Mammary epithelial cell (primary cell): ENCODE measurements at places on chromosomes 16 and 17. TPM values are rescaled to one million over a fixed set of nuclear protein-coding genes. Genes with fewer than 3 reads are reported as not detected.

DNA sequence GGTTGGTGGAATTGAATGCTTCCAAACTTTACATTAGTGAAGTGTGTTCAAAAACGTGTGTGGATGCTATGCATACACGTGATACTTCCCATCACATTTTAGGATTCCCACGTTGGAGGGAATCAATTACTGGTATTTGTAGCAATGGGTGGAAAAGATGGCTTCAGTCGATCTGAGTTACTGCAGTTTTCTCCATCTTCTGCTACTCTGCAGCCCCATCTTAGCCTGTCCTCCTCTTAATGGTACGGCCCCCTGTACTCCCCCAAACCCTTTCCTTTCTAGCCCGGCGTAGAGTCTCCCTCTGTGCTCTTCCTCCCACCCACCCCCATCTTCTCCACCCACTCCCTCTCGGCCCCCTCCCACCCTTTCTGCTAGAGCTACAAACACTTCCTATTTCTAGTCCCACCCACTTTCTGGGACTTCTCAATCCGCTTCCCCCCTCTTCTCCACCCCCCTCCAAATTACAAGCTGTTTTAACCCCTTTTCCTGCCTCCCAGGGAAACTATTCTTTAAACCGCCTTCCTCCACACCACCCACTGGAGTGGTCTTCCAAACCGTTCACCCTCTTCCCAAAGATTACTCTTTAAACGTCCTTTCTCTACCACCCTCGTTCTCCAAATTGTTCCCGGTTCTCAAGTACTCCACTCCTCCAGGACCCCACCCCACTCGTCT, 1.1 kb downstream of the CHTF8 start:
- DNase-seq: no peak

- no peak for DNase-seq
Measured at GRCh38 chr17:43745541-43745940, 13.1 kb downstream of the SOST start.

GRCh38 chr17:77925831-77926543, 32.5 kb upstream of the TNRC6C start:
- DNase-seq: no peak

DNA sequence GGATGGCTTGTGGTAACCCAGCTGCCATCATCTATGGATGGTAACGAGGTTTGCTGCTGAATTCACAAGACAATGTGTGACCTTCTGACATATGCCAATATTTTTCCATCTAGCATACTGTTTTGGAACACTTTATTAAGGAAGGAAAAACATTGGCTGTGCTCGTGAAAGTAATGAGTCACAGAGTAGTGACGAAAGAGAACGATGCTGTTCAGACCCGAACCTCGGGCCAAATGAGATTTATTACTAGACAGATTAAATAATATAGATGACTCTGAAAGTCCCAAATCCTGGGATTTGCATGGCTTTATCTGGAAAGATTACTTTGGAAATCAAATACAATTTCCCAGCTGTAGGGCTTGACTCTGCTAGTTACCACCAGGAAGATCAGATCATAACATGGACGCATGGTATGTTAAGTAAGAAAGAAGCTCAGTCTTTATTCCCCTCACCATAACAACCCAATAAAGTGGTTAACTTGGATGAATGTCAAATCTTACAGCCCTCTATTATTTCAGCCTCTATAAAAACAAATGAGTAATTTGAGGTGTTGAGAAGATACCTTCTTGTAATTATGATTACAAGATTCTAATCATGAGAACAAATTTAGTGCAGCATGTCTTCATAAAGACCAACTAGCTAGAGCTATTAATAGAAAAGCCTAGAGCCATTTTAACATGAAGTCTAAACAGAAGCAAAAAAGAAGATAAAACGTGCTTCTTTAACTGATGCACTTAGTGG, 32.6 kb downstream of the ERN1 start:
- DNase-seq: peak; percentile 54

OTOP3 gene
- polyA plus RNA-seq: not detected

ZPBP2 gene
- not detected for polyA plus RNA-seq

EVPL gene
- polyA plus RNA-seq: 0.46 TPM

BAHCC1 gene
- polyA plus RNA-seq: 1.6 TPM

EPN3 gene
- 101 TPM for polyA plus RNA-seq

FBXW10B gene
- polyA plus RNA-seq: 0.93 TPM

CCL5 gene
- 0.07 TPM for polyA plus RNA-seq

HELZ gene
- 11.9 TPM for polyA plus RNA-seq
